ENCODE measurements at places on chromosomes 6 and 20.
A peak's percentile ranks its signal among the peaks of the same experiment; 100 is the strongest.

DNA sequence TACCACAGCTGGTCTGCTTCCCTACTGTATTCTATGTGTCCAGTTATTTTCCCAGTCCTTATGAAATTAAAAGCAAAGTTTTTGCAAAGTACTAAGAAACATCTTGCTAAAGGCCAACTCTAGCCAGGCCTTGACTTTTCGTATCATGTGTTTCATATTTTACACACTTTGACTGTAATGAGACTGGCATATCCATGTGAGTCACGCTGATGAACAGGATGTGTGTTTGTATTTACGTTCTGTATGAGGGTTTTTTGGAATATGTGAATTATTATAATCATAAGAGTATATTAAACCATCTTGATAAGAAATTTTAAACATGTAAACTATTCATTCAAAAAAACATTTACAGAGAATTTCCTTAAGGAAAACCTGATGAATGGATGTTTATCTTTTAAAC, 59.7 kb downstream of the EYA4 start:
- DNase-seq, result no peak

DNA sequence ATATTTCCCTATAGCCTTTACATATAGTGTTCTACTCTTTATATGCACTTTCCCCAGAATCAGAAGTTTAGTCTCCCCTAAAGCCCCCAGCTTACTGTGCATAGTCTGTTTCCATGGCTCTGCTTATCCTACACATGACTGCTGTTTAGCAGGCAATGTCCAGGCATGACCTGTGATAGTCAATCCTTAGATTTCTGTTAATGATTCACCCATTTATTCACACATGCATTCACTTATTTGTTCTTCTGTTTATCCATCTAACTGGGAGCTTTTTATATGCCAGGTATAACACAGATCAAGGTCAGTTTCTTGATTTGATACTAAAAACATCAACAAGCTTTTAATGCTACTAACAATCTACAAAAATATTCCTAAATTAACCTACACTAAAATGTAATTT, 300.8 kb downstream of the PHF3 start:
- DNase-seq, result no peak

GRCh38 chr6:131197716-131198115, 62.4 kb downstream of the AKAP7 start:
- DNase-seq, result peak; percentile 4

DNA sequence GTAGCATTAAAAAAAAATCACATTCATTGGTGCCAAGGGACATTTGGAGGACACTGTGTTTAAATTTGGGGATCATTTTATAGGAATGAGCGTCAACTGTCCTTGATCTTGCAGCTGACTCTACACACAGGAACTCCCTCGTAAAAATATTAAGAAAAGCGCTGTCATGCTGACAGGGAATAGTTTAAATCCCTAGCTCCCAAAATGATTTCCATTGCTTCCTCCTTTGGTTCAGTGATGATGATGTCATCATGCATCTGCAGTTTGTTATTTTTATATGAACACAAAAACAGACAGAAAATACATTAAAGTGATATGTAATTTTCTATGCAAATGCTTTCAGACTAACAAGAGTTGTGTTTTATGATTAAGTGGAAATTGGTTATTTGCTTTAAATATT, 275.6 kb downstream of the BTBD9 start:
- DNase-seq, result no peak

DNA sequence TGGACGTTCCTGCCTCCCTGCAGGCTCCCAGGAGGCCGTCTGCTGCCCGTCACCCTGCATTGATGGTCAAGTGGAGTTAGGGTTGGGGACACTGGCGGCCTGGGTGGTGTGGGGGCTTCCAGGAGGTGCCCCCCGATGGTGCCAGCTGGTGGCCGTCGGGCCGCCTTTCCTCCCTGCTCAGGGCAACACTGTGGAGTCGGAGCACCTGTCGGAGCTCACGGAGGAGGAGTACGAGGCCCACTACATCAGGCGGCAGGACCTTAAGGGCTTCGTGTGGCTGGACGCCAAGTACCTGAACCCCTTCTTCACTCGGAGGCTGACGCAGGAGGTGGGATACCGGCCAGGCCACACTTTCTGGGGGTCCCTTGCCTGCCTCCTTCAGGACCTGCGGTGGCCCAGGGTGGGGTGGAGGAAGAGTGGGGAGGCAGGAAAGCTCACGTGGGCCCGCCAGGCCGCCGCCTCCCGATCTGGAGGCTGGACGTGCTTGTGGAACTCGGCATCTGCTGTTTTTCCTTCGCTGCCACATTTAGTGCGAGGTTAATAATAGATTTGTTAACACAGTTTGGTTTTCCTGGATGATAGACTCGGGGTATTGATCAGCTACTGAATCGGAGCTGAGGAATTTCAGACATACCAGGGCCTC, 28.6 kb downstream of the SPATA2 start:
- DNase-seq, result no peak

DNA sequence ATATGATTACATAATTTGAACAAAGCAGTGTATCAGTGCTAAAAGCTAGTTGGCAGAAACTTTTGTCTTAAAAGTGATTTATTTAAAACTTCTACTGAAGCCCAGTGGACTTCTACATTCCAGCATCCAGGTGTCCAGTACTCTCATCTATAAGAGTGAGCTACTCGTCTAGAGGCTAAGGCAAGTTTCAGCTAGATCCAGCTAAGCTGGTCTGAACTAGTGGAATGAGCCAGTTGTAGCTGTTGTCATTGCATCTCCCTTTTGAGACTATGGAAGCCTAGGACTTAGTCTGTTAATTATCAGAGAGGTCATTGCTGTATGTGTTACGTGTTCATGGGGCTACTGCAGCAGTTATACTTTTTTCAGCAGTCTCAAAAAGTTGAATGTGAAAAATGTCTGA, 165.1 kb downstream of the ZFAND3 start:
- DNase-seq, result no peak

DNA sequence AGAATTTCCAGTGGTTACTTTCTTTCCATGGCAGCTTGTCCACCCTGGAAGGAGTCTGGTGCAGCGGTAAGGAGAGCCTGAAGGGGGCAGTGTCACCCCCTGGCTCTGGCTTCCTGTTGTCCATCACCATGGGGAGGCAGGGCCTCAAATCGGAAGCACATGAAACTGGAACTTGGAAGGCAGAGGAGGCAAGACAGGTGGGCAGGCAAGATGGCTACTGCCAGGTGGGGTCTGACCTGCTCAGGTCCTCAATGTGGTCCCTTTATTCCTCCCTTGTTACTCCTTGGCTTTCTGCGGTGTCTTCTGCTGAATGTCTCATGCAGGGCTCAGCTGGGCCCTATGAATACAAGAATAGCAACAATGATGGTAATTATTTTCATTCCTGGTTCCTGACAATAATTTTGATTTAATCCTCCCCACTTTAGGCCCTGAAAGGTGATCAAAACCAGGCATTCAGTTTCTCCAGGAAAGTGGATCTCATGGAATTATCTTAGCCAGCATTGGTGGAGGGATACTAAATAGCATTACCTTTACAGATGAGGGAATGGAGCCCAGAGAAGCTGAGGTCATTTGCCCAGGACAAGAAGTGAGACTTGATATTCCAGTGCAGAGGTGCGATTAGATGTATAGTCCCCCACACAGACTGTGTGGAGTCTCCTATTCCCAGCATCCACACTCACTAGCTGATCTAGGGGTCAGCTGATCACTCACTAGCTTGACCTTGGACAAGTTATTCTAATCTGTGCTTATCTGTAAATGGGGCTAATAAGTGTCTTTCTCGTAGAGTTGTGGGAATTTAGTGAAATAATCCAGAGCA, 17.6 kb upstream of the SNAI1 start:
- peak; percentile 20 for DNase-seq

- DNase-seq, result no peak
Observed at GRCh38 chr6:16109659-16110305, 19.1 kb upstream of the MYLIP start.

GRCh38 chr6:102749210-102749971, 1355.9 kb downstream of the GRIK2 start:
- no peak for DNase-seq

DNA sequence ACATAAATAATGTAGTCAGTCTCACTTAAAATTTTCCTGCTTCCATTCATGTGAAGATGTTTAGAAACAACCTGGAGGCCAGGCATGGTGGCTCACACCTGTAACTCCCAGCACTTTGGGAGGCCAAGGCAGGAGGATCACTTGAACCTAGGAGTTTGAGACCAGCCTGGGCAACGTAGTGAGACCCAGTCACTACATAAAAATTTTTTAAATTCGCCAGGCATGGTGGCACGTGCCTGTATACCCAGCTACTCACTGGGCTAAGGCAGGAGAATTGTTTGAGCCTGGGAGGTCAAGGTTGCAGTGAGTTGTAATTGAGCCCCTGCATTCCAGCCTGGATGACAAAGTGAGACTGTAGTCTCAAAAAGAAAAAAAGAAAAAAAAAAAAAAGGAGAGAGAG, 47.3 kb upstream of the E2F3 start:
- DNase-seq, result no peak

DNA sequence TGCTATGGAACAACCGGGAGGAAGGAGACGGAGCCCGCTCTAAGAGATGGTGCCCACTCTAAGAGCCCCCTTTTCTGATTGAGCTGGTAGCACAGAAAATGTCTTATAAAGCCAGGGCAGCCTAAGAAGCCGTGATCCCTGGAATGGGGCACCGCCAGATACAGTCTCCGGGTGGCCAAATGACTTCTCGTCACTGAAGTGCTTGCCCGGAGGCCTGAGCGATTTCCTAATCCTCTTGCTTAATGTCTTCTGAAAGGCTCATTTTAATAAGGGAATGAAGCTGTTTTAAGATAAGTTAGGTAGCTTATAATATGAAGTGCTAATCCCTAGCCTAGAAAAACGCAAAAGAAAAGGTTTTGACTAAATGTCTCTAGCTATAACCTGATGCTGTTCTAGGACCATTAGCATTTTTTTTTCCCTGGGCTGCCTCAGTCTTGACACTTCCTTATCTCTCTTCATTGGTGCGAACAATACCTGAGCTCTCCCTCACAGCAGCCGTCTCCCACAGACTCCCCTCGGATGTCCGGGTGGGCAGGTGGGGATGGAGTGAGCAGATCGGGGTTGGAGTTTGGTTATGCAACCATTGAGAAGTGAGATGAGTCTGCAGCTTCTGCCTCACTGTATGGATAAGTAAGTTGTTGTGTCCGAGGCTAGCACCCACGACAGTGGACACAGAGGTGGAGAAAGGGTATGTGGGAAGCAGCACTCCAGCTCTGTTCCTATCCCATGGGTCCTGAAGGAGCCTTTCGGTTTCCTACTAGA, 559.4 kb upstream of the AGPAT4 start:
- DNase-seq, result no peak

DNA sequence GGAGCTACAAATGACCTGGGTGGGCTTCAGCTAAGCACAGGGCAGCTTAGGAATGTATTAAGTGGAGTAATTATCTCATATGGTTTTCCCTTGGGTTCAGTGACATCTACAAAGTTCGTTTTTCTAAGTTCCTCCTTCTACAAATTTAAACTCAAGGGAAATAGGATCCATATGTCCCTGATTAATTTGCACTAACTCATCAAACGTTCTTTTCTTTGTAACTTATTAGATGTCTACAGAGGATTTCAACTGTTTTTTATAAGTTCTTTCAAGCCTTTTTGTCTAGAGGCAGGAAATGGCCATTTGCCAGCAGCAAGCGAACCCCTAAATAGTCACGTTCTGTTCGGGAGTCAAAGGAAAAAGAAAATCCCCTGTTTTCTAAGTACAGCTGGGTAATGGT, 1060.3 kb downstream of the KIF16B start:
- no peak for DNase-seq

DNA sequence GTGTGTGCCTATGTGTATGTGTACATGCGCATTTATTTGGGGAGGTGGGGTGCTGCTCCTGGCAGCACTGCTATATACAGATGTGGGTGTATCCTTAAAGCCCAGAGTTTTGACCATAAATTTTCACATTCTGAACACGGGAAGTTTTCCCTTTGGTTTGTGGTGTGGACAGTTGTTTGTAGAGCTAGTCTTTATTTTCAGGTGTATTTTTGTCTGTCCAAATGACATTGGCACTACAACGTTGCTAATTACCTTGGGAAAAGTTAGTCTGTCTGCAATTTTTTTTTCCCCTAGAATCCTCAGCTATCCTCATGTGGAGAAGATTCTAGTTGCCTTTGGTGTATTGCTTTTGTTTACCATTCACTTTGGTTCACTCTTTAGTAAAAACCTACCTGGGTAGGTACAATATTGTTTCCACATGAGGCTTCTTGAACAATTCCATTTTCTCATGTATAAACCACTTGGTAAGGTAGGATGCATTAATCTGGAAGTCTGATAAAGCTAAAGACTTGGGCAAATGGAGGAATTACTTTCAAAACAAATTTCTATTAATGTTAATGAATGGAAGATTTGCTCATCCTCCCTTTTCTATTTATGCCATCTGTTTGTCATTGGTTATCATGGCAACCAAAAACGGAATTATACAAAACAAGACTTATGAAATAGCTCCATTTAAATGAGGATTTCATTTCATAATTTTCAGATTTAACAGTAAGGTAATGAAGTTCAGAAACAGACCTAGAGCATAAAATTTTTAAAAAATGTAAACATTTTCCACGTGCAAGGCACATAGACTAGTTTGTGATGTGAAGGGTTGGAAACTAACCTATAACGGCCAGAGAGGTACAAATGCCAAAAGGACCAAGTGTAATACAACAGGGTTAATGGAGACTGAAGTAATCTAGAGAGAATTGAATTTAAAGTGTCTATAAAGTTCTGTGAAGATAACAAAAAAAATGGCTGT, 3.9 kb downstream of the CCN2 start:
- no peak for DNase-seq

- no peak for DNase-seq
Observed at GRCh38 chr6:49155316-49155715, 307.7 kb downstream of the MMUT start.

DNA sequence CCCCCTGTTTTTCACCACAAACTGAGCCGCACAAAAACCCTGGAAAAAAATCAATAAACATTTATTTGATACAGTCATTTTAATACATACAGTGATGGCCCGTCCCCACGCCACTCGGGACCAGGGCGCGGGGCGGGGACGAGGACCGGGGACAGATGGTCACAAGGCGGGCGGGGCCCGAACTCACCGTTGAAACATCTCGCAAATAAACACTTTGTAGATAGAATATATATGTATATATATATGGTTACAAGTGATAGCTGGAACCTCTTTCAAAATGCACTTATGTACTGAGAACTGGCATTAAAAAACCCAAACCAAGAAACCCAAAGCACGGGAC, 418 bp upstream of the UCKL1 start:
- DNase-seq, result no peak

DNA sequence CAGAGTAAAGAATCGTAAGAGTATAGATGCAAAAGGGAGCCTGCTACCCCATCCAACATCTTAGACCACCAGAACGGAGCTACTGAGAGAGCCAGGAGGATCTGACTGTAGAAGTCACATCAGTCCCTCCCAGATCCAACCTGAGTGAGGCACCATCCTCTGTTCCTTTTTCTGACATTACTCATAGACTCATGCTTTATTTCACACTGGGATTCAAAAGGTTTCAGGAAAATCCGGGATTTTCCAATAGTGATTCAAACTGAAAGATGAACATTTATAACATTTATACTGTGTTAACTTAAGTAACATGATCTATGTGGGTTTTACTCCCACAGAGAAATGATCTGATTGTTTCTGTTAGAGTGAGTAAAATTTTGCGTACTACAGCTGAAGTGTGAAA, 868.6 kb upstream of the GJE1 start:
- DNase-seq, result no peak

GRCh38 chr20:50746138-50746940, 15.0 kb downstream of the PARD6B start:
- no peak for DNase-seq
